ENCODE measurements at places on chromosomes 3 and 15.

DNA sequence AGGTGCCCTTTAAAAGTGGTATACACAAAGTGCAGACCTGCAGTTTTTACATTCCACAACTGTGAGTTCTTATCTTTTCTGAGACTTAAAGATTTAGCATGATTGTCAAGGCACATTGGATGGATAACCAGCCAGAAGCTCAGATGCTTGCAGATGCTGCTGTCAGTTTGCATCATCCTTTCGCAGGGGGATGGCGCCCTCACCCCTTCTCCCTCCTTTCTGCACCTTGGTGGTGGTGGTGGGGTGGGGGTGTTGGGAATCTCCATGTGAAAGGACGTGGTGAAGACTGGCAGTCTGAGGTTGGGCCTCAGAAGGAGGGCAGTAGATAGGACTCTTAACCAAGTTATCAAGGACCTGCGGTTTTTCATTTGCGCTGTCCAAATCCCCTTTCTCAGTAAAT, 309.6 kb upstream of the SEMA6D start:
- no peak for DNase-seq

DNA sequence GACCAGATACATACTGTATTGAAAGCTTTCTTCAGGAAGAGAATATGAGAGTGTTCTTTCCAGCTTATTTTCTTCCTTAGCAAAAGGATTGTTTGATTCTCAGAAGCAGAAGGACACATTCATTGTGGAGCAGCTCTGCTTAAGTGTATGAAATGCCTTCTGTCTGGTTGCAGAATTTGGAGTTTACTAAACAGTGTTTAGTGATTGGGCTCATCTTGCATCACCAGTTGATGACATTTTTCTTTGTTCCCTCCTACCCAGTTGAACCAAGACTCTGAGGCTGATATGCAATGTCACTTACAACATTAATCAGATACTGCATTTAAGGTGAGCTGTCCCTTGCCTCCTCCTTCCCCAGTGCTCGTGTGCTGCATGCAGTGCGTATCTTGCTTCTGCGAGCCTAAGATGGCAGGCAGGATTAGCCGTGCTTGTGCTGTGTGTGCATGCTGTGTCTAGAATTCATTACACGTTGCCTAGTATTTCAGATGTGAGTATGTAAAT, 18.4 kb downstream of the ZBTB38 start:
- DNase-seq, result no peak

GRCh38 chr3:111768571-111769100, 90.4 kb upstream of the PHLDB2 start:
- no peak for DNase-seq

GRCh38 chr3:191869738-191870415, 408.9 kb downstream of the PYDC2 start:
- no peak for DNase-seq

GRCh38 chr3:133914839-133915600, 19.3 kb upstream of the RAB6B start:
- DNase-seq, result no peak

- no peak for DNase-seq
Measured at GRCh38 chr3:149663966-149664365, 6.1 kb upstream of the WWTR1 start.
